Naive thymus-derived CD4-positive, alpha-beta T cell (primary cell): ENCODE measurements at places on chromosomes 11 and 22.

DNA sequence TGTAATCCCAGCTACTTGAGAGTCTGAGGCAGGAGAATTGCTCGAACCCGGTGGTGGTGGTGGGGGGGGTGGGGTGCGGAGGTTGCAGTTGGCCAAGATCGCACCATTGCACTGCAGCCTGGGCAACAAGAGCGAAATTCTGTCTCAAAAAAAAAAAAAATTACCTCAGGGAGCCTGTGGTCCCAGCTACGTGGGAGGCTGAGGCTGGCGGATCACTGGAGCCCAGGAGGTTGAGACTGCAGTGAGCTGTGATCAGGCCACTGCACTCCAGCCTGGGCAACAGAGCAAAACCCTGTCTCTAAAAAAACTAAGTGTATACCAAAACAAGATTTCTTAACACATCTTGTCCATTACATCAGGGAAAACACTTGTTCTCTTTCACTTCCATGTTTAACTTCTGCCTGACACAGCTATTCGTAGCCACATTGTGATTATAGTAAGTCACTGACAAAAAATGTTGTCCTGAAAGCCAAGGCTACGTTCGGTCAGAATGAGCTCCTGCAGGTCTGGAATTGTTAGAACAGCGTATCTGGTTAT, 1.4 kb downstream of the TMEM80 start:
- DNase-seq: no peak

DNA sequence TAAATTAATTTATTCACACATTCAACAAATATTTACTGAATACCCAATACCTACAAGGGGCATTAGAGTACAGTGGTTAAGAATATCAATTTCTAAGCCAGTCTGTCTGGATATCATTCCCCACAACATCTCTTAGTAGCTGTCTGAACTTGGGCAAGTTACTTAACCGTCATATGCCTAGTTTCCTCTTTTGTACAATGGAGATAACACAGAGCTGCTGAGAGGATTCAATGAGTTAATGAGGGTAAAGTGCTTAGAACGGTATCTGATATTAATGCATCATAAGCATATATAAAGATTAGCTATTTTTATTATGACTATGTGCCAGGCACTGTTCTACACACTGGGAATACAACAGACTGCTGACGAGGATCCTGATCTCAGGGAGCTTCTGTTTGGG, 116.4 kb downstream of the APOL5 start:
- DNase-seq: no peak

DNA sequence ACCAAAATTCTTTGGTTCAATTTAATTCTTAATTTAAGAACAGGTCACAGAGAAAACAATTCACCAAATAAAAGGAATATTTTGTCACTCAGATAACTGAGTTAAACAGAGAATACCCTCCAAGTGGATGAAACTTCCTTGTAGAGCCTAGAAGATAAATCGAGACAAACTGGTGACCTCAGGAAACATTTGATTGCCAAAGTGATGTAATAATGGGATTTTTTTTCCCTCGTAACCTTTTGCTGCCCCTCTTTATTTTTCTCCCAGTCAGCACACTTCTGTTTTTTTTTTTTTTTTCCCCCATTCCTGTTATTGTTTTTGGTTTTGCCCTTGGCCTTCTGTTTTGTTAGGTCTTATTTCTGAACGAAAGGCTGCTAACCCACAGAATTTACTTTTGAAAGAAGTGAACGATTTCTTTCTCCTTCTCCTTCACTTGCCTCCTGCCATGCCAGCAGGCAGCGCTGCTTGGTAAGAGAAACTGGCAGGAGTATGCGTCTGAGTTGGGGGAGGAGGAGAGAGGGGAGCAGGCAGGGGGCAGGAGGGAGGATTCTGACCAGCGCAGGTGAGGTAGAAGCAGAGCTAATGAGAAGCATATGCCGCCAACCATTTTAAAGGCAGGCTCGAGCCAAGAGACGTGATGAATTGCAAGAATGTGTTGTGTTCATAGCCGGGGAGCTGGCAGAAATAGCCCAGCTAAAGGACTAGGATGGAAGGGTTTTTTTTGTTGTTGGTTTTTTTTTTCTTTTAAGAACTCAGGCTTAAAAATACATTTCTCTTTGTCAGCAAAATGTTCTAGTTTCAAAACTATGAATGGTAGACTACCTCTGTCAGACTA, 121.9 kb upstream of the MTMR2 start:
- DNase-seq: no peak

GRCh38 chr11:13786688-13787087, 118.2 kb downstream of the FAR1 start:
- DNase-seq: no peak

GRCh38 chr11:57001674-57002401, 13.1 kb downstream of the OR5AK2 start:
- DNase-seq: no peak

- no peak for DNase-seq
Measured at GRCh38 chr11:59918987-59919589, 19.1 kb upstream of the OOSP1 start.

DNA sequence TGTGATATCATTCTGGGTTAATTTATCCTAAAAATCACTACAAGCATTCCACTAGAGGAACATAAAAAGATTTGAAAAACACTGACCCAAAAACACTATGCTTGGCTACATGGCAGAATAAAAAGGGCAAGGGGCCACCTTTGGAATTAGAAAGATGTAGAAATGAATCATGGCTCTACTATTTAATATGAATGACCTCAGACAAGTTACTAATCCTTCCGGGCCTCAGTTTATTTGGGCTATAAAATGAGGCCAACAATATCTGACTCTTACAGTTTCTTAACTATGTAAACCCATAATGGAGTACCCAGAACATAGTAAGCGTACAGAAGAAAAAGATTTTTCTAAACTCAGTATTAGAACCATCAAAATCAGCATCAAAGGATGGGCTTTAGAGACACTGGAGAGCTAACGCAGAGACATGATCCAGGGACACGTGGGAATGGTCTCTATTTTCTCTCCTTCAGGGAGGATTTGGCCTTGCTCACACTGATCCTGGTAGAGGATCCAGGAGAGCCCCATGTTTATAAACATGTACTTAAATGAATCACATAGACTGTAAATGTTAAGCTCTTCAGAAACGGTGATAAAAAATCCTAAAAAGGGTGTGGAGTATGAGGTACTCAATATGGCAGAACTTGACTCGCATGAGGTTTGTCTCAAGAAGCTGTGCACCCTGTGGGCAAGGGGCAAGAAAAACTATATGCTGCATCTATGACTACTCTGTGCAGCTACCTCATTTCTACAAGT, 288.4 kb upstream of the PITPNB start:
- no peak for DNase-seq

GRCh38 chr11:113082341-113082955, 121.2 kb downstream of the NCAM1 start:
- no peak for DNase-seq

DNA sequence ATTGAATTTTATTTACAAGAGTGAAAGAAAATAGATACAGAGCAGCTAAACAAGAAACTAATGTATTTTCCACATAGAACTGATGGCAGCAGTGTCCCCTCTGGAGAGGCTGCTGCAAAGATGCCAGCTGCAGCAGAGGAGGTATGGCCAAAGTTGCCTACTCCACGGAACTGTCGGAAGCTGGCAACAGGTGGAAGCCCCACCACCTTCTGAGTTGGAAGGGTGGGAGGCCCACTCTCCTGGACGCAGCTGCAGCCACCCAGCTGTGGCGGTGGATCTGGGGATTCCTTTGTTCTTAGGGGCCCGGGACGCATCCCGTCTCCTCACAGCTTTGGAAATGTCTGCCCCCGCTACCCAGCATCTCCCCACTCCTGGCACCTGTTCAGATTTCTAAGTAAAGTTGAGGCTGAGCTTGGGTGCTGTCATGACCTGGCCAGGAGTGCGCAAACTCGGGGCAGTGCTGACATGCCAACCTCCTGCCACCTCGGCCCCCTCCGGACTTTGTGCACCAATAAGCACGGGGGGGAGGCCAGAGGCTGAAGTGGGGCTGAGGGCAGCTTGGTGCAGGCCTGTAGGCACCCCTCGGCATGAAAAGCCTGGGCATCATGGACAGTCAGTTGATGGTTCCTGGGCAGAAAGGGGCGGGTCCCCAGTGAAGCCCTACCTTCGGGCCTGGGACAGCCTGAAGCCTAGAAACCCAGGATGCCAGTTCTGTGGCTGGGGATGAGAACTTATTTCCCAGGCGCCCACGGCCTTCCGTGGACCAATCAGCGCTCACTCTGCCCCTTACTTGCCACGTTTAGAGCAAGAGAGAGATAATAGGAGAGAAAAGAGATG, 1071.4 kb downstream of the JRKL start:
- DNase-seq: no peak
